ENCODE measurements at places on chromosomes 1 and 21.

GRCh38 chr1:18632783-18633421 lies 2.3 kb downstream of the PAX7 start:
- no peak for DNase-seq

GRCh38 chr1:203628201-203629015 lies 1.8 kb downstream of the ATP2B4 start:
- DNase-seq, result no peak

DNA sequence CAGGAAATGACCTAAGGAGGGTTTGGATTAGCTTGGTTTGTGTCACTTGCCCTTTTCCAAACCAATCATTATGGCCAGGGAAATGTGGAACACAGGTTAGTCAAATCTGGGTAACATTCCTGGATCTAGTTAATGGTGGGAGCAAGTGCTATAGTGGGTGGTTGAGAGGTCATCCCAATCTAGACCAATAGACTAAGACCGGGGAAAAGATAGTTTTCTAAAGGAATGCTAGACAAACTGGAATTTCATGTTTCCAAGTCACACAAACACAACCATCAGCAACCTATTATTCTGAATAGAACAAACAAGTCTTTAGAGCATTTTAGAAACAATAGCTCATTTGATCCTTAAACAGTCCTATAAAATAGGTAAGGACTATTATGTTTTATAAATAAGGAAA lies 4.3 kb upstream of the MAN1A2 start:
- DNase-seq, result no peak

GRCh38 chr21:46120301-46121285 lies 22.7 kb downstream of the COL6A2 start:
- no peak for DNase-seq

GRCh38 chr1:15727866-15728534 lies 8.1 kb upstream of the SLC25A34 start:
- no peak for DNase-seq

DNA sequence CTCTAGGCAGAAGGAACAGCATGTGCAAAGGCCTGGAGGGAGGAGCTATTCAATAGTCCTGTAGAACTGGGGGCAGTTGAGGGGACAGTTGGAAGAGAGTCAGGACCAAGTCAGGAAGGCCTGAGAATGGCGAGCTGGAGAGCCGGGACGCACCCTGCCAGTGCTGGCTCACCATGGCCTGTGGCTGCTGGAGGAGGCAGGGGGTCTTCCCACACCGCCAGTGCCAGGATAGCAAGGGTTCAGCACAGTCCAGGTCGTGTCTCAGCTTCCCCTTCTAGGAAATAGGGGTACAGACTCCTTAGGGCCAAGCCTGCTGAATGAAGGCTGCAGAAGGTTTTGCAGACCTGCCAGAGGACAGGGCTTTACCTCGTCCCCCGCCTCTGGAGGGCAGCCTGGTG lies 7.3 kb downstream of the PODN start:
- DNase-seq, result no peak

- no peak for DNase-seq
Measured at GRCh38 chr1:150576367-150576711, 3.1 kb downstream of the MCL1 start.

DNA sequence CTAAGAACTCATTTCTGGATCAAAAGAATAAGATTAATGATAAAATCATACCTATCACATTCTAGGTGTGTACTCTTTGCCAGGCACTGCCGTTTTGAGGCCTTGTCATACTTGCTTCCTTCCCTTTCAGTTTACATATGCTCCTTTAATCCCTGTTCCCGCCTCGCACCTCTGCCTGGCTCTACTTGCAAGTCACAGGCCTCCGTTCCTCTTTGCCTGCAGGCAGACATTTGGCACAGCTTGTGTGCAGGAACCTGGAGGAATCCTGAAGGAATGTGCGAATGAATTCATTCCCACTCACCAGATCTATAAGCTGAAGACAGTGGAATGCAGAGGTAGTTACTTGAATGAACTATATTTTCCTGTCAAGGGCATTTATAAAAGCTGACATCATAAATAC lies 13.8 kb downstream of the WLS start:
- no peak for DNase-seq
